Amniotic epithelial cell (primary cell): ENCODE measurements at places on chromosomes 7 and 10.

- no peak for DNase-seq
These were observed 170.5 kb upstream of the NPSR1 start for GRCh38 chr7:34487391-34488115.

DNA sequence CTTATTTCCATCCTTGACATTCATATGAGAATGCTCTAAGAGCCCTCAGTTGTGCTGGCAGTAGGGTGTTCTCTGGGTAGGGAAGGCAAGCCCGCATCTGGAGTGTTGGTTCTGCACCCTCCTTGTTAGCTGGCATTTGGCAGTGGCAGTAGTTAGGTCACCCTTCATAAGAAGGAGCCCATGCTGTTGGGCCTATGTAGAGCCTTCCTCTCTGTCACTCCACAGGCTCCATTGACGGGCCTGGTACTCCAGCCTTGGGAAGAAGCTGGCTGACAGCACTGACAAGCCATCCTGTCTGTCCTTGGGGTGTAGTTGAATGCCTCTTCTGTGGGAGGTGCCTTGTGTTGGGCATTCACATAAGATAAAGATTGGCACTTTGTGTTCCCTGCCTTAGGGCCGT is 89.7 kb downstream of the BMPR1A start:
- DNase-seq, result no peak

DNA sequence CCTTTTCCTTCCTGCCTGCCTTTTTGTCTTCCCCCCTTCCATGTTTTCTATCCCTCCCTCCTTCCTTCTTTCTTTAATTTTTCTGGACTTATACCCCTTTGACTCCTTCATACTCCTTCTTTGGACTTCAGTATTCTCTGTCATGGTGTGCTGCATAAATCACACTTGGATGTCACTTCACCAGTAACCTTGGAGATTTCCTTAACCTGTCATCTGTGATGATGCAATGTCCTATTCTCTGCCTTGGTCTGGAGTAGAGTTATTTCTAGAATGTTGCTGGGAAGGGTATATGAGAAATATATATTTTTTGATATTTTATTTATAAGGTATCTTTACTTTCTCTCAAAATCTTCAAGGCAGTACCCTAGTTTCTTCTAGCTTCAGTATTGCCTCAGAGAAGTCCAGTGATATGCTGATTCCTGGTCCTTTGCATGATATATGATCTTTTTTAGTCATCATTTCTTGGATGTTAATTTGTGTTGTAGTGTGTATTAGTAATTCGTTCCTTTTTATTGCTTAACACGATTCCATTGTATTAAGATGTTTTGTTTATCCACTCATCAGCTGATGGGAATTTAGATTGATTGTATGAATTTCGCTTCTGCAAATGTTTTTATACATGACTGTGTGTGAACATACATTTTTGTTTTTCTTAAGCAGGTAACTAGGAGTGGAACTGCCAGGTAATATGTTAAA is 206.9 kb upstream of the MBL2 start:
- DNase-seq, result no peak

- no peak for DNase-seq
These were observed 257.6 kb upstream of the IGFBP3 start for GRCh38 chr7:46178661-46179060.

GRCh38 chr7:102125127-102125596 is 161.5 kb upstream of the SH2B2 start:
- peak; percentile 88 for DNase-seq

DNA sequence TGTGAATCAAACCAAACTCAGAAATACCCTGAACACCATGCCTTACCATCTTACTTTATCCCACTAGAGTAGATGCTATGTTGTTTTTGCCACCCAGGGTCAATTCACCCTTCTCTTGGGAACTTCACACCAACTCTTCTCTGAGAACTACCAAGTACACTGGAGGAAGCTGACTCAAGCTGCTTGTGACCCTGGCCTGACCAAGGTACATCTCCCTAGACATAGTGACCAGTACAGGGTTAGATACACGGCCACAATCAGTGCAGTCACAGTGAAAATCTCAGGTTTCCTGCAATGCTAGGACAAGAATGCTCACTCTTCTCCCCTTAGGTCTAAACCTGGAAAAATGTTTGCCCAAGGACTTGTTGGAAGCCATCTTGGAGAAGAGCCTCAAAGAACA is 31.8 kb downstream of the EZH2 start:
- DNase-seq, result no peak

DNA sequence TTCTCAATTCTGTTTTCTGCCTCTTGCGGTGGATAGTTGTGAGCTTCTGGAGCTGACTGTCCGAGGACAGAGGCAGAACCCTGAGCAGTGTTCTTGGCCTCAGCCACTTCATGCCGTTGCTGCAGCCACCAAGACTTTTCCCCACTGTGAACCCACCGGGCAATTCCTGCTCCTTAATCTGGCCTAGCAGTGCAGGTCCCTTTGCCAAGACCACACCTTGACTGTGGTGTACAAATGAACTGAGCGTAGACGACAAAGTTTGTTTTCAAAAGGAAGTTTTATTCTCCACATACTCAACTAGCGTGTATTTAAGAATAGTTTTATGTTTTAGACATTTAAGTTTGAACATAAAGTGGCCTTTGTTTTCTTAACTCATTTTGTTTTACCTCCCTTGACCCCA is 29.4 kb downstream of the SLC25A28 start:
- DNase-seq, result no peak

GRCh38 chr7:130922206-130923112 is 188.5 kb upstream of the KLF14 start:
- DNase-seq, result no peak

DNA sequence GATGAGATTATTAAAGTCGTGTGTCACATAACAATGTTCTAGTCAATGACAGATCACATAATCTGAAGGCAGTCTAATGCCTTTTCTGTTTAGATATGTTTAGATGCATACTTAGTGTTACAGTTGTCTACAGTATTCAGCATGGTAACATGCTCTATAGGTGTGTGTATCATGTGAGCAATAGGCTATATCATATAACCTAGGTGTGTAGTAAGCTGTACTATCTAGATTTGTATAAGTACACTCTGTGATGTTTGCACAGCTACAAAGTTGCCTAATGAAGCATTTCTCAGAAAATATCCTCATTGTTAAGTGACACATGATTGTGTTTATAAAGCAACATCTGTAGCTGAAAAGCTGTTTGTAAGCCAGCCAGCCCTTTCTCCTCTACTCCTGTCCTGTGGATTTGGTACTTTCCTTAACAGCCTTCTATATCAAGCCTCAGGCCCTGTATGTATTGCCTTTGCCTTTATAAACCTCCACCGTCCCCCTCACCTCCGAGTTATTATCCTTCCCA is 6.3 kb downstream of the HECTD2 start:
- DNase-seq, result no peak

GRCh38 chr7:121878918-121879464 is 6.0 kb downstream of the PTPRZ1 start:
- DNase-seq, result no peak
